NCI-H524 (cell line): ENCODE measurements at places on chromosomes 4 and X.

- DNase-seq = no peak
These were observed 11.9 kb upstream of the ADH7 start for GRCh38 chr4:99447079-99447478.

DNA sequence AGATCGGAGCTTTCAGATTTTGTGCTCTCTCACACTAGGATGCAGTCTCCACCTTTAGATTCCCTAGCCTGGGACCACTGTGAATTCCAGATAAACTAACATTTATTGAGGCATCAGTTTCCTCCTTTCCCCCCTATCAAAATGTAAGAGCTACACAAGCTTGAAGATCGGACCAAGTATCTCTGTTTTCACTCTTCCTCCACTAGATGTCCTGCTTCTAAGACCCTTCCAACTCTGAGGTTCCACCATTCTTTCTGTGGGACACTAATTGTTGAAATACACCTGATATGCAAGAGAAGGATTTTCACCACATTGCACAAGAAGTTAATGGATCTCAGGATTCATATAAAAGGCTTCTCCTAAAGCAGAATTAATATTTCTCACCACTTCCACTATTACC lies 43.0 kb upstream of the PHOX2B start:
- DNase-seq = peak; percentile 35

DNA sequence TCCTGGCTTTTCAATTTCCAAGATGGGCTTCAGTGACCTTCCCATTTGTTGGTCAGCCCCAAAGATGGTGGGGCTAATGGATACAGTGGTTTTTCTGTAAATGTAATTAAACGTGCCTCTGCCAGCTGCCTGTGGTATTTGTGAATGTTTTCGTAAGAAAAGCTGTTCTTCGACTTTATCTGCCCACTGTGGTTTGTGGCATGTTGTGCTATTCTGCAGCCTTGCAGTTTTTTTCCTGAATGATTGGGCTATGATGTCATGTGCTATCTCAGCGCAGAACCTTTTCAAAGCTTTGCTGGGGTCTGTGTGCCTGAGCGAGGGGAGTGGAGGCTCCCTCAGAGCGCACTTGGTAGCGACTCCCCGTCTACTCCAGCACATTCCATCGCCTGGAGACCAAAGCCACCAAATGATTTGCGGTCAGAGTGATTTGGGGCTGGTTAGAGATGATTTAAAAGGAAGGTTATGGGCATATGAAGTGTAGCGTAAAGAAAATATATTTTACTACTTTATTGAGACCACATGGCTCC lies 137.5 kb downstream of the PALLD start:
- DNase-seq = no peak

DNA sequence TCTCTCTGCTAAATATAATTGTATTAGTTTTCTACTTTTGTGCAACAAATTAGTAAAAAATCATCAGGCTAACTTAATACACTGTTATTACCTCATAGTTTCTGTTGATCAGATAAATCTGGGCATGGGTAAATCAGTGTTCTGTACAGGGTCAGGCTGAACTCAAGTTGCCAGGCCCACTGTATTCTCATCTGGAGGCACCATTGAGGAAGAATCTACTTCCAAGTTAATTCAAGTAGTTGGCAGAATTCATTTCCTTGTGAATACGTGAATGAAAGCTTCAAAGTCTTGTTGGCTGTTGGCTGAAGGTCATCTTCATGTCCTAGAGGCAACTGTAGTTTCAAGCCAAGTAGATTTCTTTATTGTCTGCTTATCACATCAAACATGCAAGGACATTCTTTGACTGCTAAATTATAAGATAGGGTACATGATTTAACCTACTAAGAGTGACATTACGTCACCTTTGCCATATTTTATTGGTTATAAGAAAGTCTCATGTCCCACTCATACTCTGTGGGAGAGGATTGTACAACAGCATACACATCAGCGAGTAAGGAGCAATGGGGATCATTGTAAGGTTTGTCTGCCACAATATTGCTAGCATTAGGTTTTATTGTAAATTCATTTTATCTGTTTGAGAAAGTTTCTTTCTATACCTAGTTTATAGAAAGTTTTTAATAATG lies 1219.0 kb downstream of the ARAP2 start:
- no peak for DNase-seq

DNA sequence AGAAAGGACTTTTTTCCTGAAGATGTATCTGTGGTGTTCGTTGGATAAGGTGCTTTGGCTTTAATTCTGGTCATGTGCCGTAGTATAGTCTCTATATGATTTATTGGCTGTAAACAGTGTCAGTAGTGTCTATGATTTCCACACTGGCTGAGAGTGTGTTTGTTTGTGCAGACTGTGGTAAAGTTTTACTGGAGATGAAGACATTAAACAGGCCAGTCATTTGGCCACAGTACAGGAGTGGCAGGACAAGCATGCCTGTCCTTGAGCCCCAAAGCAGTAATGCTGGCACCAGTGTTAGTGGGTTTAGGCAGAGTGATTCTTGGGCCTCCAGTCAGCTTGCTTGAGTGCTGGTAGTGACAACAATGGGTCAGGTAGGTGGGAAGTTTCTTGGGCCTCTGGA lies 1023.9 kb upstream of the GRID2 start:
- DNase-seq = no peak

DNA sequence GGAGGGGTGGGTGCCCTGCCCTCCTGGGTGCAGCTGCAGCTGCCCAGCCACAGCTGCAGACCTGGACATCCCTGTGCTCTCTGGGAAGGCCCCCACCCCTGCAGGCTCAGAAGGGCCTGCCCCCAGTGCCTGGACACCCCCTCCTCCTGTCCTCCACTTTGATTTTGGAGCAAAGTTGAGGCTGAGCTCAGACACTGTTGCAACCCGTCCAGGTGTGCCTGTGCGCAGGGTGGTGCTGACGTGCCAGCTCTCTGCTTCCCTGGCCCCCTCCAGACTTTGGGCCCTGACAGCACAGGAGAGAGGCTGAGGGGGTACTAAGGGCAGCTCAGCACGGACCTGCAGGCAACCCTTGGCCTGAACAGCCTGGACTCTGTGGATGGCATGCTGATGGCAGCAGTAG lies 750.3 kb downstream of the ARAP2 start:
- DNase-seq = no peak

DNA sequence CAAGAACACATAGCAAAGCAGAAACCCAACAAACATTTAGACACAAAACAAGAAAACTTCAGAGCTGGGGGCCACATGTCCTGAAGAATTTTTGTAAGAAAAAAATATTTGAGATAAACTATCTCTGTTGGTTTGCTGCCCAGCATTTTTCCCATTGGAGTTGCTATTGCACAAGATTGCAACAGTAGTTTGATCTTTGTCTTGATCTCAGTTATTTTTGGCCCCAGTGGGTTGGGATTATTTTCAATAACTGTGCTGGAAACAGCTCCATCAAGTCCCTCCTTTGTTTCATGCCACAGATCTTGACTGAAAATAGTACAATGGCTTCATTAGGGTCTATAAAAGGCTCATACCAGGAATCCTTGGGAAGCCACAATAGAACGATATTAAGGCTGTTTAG lies 103.8 kb upstream of the RAI2 start:
- DNase-seq = no peak

DNA sequence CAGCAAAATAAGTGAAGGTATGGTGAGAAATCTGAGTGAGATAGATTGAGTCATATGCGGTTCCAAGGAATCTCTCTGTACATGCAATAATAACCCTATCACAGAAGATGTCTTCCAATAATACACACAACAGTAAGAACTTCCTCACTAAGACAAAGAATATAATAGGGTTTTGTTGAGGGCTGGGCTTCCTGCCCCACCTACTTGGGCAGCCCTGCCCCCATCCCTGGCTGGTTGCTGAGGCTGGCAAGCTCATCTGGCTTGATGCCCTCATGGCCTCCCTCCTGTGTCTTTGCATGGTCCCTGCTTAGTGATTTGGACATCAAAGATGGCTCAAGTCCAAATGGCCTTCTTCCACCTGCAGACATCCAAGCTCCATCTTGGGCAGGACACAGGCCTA lies 2.7 kb downstream of the GEMIN8 start:
- DNase-seq = no peak

DNA sequence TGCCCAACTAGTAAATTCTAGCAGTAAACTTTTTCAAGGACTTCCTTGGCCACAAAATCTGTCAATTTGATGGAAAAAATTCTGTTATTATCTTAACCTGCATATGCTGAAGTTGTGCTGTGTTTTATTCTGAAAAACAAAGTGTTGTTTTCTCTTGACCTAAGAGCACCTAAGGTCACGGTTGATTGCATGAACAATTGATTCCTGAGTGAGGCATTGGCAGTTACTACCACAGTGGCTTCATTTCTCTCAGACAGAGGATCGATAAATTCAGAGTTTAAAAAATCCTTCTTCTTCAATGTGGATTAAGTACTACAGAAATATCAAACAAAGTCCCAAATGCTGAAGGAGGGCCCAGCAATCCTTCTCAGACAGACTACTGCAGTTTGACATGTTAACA lies 6.2 kb downstream of the HDAC8 start:
- DNase-seq = no peak

- no peak for DNase-seq
These were observed 16.6 kb downstream of the PCGF3 start for GRCh38 chr4:722169-722725.

DNA sequence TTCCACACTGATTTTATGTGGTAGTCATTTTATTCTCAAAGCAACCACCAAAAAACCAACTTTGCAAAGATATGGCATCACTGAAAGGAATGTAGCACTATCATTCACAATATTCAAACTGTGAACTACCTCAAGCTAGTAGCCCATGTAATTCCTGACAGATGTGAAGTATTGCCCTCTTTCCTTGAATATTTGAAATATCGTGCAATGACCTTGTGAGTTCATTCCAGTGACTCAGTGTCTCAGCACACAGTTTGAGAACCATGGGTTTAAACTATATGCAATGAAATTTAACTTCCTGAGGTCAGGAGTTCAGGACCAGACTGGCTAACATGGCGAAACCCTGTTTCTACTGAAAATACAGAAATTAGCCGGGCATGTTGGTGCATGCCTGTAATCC lies 20.9 kb upstream of the IQCM start:
- no peak for DNase-seq

DNA sequence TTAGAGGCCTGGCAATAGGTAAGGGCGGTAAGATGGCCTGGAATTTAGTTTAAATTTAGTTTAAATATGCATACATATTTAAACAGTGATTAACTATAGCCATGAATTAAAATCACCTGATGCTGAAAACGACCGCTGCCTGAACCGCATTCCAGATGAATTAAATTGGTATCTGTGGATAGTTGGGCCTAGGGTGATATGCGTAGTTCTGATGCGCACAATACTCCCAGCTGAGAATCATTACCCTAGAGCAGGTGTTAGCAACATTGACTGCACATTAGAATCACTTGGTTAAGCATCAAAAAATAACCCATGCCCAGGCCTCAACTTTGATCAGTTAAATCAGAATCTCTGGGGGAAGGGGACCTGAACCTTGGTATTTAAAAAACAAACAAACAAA lies 432.4 kb downstream of the GBA3 start:
- no peak for DNase-seq

GRCh38 chr4:103099691-103100392 lies at the start of gene BDH2:
TSS of gene BDH2 (minus strand) at chr4:103099834. CDS start at chr4:103096254, 3,580 bp downstream.
- DNase-seq = peak; percentile 44

- DNase-seq = no peak
These were observed 523.1 kb downstream of the INPP4B start for GRCh38 chr4:142322996-142323395.

DNA sequence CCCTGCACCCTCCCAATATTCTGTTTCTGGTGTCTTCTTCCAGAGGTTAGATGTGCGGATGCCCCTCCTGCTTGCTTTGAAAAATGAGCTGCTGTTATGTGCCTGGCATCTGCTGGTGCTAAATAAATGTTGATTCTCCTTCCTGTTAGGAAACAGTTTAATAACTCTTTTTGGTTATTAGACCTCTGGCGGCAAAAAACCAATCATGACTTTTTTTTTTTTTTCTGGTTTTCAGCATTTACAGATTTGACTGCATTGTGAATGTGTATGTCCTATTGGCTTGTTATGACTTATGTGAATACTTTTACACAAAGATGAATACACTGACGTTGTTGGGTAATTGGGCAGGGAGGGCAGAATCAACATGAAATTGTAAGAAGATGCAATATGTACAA lies 13.6 kb upstream of the TMEM156 start:
- DNase-seq = no peak

DNA sequence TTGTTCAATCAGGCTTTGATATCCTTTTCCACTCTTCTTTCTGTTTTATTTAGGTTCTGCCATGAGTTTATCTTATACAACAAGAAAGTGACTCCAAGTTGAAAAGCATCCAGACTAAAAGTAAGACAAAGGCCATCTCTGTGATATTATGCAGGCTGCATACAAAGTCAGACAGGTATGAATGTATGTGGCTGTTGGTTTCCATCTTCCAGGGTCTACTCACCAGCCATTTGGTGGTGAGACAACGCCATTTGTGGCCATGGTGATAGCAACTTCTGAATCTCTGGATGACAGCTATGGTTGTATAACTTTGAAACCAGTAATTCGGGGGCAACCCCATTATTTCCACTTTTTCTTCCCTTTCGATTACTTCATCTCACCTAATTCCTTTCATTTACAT lies 17.2 kb upstream of the MSL3 start:
- DNase-seq = no peak

DNA sequence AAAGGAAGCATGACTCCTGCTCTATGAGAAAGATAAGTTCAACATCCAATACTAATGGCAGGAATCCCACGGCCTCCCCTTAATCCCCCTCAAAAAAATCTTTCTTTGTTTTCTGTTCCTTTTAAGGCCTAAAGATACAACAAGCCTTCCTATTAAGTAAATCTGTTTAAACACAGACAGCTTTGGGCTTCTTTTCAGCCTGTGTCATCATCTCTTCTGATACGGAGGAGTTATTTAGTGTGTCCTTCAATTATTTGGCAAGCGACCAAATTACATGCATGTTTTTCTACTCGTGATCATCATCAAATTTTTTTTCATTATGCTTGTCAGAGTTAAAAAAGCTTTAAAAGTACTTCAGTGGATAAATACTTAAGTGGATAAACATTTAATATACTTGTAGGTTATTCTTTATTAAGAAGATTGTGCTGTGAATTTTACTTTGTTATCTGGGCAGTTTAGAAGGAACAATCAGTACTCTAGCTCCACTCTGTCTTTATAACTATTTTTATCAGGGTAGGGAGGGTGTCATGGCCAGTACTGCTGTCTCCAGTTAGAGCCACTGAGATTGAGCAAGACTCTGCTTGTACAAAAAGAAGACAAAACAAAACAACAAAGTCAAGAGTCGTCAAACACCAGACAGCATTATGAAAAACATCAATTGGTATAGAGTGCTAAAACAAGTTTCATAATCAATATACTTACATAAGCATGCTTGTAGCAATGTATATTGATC lies 210.7 kb downstream of the PRR32 start:
- DNase-seq = no peak

GRCh38 chr4:105386012-105386411 lies 87.8 kb downstream of the PPA2 start:
- DNase-seq = no peak

GRCh38 chrX:102767287-102767686 lies 46.7 kb downstream of the GPRASP3 start:
- no peak for DNase-seq

- no peak for DNase-seq
These were observed 29.6 kb downstream of the PDK3 start for GRCh38 chrX:24494647-24495075.

GRCh38 chr4:121070274-121070673 lies 2.1 kb downstream of the NDNF start:
- DNase-seq = no peak
